Stimulated activated memory B cell treated with anti-CD40 and anti-IgM and Interleukin-4, amounts not matched to agents 10 μg/mL and 1 μg/mL and 100 μg/mL, for 72 hours (primary cell): ENCODE measurements at places on chromosomes 5 and 9.

DNA sequence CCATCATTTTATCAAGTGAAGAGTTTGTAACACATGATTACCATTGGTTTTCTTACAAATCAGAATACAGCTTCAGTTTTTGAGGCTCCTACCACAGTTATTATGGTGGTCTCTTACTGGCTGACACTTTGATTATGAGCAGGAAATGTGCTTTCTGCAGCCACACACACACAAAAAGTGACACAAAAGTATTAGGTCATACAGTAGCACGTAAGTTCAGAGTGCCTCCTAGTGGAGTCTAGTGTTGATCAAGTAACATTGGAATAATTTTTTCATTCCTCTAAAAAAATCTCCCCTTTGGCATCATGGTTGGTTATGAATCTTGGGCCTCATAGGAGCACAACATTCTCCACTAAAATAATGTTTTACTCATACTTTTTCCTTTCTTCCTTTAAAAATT, 37.6 kb downstream of the PAM start:
- ATAC-seq = no peak

- ATAC-seq = no peak
These were observed 141.9 kb upstream of the EFNA5 start for GRCh38 chr5:107812570-107813141.

DNA sequence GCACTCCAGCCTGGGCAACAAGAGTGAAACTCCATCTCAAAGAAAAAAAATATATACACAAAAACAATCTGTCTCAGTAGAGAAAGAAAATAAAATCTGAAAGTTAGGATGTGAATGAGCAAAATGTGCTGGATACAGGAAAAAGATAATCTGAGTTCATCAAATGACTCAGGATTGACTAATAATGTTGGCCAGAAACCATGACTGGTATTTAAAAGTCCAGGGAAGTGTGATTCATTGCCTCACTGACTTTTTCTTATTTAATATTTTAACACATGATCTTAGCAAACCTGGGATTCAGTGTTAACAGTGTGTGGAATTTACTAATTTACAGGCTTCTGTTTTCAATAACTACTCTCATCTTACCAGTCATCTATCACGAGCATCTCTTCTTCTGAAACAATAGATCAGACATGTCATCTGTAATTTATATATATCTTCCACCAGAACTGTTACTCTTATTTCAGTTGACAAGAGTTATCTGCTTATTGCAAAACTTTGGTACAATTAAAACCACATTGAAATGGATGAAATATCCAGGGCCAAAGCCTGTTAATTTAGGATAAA, 256.7 kb downstream of the CDH12 start:
- no peak for ATAC-seq

DNA sequence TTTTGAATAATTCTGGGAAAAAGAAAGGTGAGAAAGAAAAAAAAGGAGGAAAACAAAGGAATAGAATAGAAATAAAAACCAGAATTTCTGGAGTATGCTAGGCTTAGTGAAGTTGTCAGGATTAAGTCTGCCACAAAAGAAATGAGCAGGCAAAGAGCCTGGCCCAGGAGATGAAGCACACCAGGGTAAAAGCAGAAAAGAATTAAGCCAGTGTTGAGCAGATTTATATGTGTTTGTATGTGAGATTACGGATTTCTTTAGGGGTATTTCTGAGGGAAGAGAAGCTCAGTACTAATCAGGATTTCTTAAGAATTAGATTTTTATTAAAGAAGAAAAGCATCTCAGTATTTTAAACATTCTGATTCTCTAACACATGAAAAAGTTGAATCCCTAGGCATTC, 74.5 kb downstream of the MRPS27 start:
- no peak for ATAC-seq

DNA sequence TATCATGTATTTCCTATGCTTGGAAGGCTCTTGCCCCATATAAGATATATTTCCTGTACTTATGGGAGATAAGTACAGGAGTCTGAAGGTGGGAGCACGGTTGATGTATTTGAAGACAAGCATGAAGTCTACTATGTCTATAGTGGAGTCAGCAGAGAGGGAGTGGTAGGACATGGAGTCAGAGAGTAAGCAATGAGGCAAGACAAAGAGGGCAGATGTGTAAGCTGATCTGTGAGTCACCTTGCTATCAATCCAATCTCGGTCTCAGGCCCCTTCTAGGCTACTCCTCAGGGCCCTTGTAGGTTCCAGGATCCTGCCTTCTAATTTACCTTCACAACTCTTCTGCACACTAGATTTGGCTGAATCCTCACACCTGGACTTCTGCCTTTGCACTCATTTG, 105.5 kb downstream of the MACIR start:
- no peak for ATAC-seq

- ATAC-seq = no peak
These were observed 4.4 kb upstream of the SLC27A4 start for GRCh38 chr9:128335914-128336313.

GRCh38 chr9:81522716-81523551, 166.4 kb downstream of the TLE1 start:
- ATAC-seq = peak; percentile 78

GRCh38 chr5:97998941-97999340, 774.5 kb upstream of the RGMB start:
- ATAC-seq = no peak

- no peak for ATAC-seq
These were observed 126.4 kb downstream of the RGS3 start for GRCh38 chr9:113589890-113590289.

- ATAC-seq = peak; percentile 46
These were observed 52.6 kb downstream of the TENT4A start for GRCh38 chr5:6765612-6766525.

GRCh38 chr9:98290411-98290810, 35.0 kb upstream of the TBC1D2 start:
- peak; percentile 44 for ATAC-seq

DNA sequence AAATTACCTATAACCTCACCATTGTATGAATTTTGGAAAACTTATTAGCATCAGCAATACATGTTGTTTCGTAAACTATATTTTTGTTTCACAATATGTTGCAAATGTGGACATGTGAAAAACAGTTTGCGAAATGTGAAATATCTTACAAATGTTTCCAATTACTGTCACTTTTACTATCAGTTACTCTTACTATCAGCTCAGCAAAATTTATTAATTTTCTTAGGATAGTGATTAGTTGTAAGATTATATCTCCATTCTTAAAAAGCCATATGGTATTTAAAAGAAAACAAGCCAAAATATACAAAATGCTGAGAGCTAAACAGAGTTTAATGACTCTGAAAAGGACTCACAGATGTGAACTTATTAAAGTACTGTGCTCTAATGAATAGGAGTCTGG, 111.9 kb upstream of the LPAR1 start:
- no peak for ATAC-seq

- ATAC-seq = no peak
These were observed 10.7 kb downstream of the PRUNE2 start for GRCh38 chr9:76895186-76895585.

DNA sequence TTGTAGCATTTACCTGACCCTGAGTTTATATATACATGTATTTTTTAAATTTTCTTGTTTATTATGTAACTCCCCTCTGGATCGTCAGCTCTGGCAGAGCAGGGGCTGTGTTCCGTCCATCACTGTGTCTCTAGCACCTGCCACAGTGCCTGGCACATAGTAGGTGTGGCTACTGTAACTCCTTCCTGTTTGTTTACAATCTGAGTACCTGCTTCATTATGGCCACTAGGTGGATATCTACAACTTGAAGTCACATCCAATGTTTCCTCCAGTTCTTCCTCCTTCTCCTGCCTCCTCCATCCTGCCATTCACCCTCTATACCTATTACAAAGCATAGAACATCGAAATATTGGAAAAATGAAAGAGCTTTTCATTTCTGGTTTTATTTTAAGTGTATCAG, 14.2 kb upstream of the PPP1R2B start:
- no peak for ATAC-seq

DNA sequence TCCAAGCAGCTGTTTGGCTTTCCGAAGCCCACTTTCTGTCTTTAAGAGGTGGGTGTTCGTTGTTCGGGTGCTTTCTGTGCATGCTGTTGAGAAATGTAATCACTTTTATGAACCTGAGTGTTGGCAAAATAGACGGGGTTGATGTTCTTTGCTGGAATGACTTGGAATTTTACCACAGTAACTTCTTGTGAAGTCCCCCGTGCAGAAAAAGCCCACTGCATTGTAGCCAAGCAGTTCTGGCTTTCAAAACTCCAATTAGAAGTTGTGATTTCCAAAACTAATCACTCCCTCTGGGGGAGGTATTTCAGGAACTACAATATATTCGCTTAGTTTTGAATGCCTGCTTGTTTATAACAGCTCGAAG, 111.1 kb downstream of the PAM start:
- ATAC-seq = no peak

DNA sequence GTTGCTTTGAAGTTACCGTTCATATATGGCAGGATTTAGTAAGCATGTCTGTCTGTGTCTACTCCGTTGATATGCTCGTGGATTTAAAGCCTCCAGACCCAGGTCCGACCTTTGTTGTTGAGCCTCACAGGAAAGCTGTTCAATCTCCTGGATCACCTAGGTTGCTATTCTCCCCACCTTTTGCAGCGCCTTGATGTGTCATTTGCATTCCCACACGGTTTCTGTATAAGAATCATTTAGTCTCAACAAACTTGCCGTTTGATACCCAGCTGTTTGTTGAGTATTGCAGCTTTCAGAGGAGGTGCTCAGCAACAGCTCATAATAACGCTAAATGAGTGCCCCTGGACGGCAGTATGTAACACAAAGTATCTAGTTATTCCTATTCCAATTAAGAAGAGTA, 1.2 kb upstream of the ADGRV1 start:
- ATAC-seq = no peak

DNA sequence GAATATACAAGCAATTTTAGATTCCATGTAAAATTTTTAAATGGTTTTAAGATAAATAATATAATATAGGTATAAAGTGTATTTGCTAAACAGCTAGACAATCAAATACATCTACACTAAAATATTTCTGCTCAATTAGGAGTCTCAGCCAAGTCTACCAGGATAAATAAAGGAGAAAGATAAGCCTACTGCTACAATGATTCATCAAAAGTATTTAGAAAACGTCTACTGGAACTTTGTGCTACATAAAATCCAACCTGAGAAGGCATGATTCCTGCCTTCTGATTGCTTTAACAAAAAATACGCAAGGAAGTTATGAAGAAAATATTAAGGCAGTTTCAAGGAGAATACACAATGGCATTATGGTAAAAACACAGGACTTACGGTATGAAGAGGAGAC, 570.6 kb downstream of the EFNA5 start:
- no peak for ATAC-seq

GRCh38 chr9:87350915-87351314, 146.8 kb upstream of the DAPK1 start:
- ATAC-seq = no peak

DNA sequence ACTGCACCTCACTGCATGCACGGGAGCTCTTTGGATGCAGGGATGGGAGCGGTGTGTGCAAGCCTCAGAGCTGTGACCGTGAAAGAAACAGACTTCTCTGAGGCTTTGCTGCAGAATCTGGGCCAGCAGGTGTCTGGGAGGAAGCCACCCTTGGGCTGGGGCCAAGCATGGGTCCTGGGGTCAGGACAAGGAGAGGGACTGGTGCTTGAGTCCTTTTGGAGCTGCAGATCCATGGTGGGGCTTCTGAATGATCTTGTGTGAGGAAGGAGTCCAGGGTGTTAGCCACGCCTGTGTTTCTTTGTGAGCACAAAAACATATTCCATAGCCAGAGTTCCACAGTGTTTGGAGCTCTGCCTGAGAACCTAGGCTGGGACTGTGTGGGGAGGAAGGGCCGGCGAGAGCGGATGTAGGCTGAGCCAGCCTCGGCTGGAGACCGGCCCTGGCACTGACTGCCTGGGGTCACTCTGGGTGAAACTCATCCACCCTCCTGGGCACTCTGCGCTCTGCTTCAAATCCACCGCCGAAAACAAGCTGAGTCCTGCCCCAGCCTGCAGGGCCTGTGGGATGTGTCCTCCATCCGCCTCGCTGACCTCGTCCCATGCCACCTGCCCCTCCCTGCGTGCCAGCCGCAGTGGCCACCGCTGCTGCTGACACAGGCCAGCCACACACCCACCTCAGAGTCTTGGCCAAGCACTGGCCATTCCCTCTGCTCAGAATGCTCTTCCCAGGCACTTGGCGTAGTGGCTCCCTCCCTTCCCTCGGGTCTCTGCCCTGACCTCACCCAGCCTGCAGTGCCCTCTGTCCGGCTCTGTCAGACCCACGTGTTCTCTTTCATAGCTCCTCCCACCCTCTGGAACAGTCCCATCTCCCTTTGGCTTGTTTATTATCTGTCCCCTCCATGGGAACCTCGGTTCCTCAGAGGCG, 26.7 kb downstream of the ERGIC1 start:
- peak; percentile 20 for ATAC-seq

GRCh38 chr9:96156171-96156974, 145.6 kb downstream of the HSD17B3 start:
- no peak for ATAC-seq

DNA sequence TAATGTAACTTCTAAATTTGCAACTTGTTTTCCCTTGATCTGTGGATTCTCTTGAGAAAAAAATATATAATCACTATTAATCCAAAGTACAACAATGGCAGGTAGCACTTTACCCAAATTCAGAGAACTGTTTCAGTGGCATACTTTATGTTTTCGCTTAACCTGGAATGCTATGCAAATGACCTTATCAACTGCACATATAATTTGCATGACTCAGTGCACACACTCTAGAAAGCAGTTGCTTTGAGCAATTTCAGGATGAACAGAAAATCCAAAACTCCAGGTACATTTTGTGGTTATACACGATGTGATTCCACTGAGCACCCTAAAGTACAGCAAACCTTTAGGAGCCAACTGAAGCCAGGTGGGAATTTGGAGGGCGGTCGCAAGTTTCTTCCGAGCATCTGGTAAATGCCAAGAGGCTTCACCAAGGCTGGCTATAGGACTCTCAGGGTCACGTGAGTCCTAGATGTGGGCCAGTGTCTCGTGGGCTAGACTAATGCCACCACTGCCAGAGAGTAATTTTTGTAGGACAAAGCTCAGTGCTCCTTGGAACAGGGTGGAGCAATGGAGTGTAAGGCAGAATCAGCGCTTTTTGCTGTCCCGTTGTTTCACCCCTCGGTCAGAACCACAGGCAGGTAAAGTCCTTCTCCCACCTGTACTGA, 37.3 kb downstream of the DMGDH start:
- no peak for ATAC-seq

DNA sequence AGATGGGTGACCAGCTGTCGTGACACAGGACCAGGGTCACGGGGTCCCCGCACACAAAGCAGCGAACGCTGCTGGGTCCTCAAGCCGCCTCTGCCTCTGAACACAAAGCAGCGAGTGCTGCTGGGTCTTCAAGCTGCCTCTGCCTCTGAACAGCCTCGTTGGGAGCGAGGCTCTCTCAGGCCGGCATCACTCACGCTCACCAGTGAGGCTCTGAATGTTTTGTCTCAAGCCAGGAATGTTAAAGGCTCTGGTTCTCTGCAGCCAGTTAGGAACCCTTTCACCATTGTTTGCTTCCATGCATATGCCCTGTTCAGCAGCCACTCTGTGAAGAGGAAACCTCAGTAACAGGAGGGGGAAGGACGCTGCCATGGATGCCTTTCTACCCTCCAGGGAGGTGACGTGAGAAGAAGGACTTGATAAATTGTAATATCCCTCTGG, 82.7 kb upstream of the TAF11L2 start:
- ATAC-seq = no peak

GRCh38 chr5:8522646-8523045, 653.7 kb downstream of the MTRR start:
- no peak for ATAC-seq
